Muscle of back (tissue), 13 donors: ENCODE measurements at places on chromosomes 1 and 21. TPM values are rescaled to one million over a fixed set of nuclear protein-coding genes. Genes with fewer than 3 reads are reported as not detected.

DNA sequence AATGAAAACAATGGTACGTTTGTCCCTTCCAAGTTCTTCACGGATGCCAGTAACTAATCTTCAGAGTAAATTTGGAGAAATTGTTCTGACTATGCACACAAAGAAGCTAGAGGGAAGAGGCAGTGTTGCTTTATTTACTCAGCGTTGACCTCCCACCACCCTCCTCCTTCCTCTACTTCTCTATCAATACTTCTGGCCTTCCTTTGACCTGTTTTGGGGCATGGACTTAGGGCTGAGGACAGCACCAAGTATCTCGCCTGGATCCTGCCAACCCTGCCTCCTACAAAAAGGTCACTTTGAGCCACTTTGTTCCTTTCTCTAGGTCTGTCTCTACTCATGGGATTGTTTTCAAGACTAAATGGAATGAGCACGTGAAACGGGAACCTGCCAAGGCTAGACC, 282.6 kb downstream of the DSCAM start:
- DNase-seq = no peak

DNA sequence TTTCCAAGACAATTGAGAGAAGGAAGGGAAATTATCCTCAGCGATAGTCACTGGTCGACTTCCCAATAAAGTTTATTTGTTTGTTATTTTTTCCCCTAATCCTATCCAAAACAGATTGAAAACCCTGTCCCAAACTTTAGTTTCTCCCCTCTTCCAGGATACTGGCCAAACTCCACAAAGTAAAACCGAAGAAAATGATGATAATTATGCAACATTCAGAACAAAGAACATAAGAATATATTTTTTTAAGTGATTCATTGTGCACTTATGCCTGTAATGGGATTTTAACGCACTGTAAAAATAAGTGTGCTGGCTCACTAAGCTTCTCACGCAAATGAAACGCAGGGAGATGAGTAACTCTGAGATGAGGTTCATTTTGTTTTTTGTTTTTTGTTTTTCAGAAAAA, 6.0 kb downstream of the GLIS1 start:
- no peak for DNase-seq

- no peak for DNase-seq
These were observed 126.7 kb downstream of the FOXD2 start for GRCh38 chr1:47564570-47564969.

- no peak for DNase-seq
These were observed 15.7 kb upstream of the TMEM51 start for GRCh38 chr1:15137809-15138208.

DNA sequence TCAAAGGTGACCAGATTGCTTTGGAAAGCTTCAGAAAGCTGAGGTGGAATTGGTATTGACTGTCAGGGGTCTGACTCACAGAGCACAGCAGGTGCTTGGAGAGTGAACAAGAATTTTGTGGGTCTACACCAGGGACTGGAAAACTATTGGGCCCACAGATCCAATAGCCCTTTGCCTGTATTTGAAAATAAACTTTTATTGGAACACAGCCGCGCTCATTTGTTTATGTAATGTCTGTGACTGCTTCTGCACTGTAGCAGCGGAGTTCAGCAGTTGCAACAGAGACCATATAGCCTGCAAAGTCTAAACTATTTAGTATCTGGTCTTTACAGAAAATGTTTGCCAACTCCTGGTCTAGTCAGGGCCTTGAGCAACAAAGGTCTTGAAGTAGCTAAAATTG, 315.6 kb downstream of the NFIA start:
- peak; percentile 59 for DNase-seq

GRCh38 chr1:167066333-167067122, 23.6 kb downstream of the GPA33 start:
- DNase-seq = peak; percentile 83

GRCh38 chr1:215032911-215033526, 49.5 kb upstream of the KCNK2 start:
- DNase-seq = no peak

DNA sequence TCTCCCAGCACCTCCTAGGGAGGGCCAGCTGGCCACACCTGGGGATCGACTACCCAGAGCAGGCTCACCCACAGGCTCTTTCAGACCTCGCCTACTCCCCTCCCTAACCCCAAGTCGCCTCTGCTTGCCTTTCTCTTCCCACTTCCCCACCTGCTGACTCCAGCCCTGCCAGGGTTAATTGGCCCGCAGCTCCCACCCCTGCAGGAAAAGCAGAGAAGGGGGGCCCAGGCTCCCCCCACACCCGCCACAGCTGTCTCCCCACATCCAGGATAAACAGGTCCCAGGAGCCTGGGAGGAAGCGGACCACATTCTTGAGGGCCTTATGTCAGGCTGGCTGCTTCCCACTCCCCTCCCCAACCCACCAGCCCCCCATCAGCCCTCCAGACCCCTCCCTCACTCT, 45.0 kb downstream of the TAS1R2 start:
- no peak for DNase-seq

- no peak for DNase-seq
These were observed 10.6 kb downstream of the GFI1 start for GRCh38 chr1:92476071-92476631.

GRCh38 chr1:89262643-89263042, 10.0 kb downstream of the GBP5 start:
- peak; percentile 31 for DNase-seq

DNA sequence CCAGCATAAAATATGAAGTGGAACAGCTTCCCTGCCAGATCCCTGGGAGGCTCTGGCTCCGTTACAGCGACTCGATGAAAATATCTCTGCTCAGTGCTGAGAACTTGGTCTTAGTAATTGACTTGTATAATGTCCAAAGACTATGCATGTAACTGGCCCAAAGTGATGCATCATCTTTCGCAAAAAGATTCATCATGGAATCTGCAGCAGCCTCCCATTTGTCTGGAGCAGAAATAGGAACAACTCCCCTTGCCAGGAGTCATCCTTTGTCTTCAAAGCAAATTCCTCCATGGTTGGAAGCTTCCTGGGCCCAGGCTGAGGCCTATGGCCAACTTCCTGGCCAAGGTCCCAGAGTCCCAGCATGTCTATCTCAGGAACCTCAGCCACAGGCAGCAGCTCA, 16.9 kb upstream of the SLC6A17 start:
- DNase-seq = no peak

- no peak for DNase-seq
These were observed 436.6 kb upstream of the C1orf87 start for GRCh38 chr1:60510162-60510561.

- DNase-seq = no peak
These were observed 43.2 kb downstream of the ELK4 start for GRCh38 chr1:205588636-205589035.

DNA sequence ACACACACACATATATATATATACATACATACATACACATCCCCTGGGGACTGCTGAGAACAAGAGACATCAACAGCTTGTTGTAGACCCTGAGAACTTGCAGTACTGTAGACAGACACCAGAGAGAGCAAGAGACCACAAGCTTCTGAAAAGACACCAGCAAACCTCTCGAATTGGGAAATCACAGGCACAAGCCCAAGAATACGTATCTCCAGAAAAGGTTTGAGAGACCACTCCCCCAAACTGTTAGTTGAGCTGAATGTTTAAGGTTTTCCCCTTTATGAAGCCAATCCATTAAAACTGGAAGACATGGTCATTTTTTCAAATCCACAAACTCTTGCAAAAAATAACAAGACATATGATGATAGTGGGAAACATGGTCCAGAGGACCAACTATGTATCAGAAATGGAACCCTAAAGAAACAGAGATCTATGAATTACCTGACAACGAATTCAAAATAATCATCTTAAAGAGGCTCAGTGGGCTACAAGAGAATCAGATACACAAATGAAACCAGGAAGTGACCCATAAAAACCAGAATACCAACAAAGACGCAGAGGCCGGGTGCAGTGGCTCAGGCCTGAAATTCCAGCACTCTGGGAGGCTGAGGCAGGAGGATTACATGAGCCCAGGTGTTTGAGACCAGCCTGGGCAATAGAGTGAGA, 45.1 kb downstream of the SLC2A1 start:
- peak; percentile 72 for DNase-seq

- no peak for DNase-seq
These were observed 37.6 kb downstream of the TRIM11 start for GRCh38 chr1:228368801-228369607.

DNA sequence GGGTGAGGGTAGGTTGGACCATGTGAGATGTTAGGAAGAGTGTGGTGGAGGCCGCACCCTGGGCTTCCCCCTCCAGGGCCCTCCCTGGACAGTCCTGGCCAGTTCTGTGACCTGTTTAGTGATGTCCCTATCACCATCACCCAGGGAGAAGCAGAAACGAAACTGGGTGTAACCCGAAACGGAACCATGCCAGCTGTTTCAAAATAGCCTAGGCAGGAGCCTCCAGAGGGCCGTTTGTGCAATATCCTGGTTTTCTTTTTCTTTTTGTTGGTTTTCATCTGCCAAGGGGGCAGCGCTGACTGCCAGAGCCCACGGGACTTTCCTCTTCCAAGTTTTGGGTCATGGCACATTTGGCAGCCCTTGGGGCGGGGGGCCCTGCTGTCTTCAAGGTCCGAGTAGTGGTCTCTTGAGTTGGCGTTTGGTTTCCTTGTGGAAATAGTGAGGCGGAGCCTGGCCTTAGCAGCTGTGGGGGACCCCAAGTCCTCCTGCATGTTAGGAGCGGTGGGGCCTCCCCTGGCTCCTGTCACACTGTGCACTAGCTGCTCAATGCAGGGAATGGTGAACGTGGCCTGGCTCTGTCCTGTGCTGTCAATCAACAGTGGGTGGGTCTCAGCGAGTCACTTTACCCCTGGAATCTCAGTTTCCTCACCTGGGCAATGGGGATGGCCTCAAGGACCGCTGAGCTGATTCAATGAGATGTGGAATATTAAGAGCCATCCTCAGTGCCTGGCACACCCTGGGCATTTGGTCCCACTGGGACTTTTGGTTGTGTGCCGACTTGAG, 90.7 kb downstream of the ARHGEF10L start:
- peak; percentile 60 for DNase-seq

- no peak for DNase-seq
These were observed 54.9 kb downstream of the AK5 start for GRCh38 chr1:77336729-77337128.

- no peak for DNase-seq
These were observed 3.1 kb upstream of the CD2 start for GRCh38 chr1:116751146-116751545.

- DNase-seq = no peak
These were observed 171.8 kb downstream of the FCRL5 start for GRCh38 chr1:157380523-157380922.

GRCh38 chr1:90417126-90417525, 300.0 kb downstream of the BARHL2 start:
- no peak for DNase-seq

GRCh38 chr1:107004421-107004820, 52.1 kb upstream of the PRMT6 start:
- DNase-seq = no peak

DNA sequence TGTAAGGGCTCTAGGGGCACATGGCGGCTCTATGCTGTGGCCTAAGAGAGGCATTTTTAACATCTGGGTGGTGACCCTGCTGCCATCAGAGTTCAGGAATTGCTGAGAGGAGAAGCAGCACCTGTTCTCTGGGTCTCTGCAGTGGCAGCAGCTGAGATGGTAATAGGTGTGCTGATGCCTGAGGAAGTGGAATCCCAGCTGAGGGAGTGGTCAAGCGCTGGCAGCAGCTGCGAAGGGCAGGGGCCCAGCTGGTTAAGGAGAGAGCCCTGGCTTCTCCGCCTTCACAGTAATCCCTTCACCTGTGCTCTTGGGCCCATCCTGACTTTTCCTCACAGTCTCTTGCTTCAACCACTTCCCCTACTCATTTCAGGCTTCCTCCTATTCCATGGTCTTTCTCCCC, 39.8 kb downstream of the GJA5 start:
- DNase-seq = no peak

GRCh38 chr1:96365596-96366390, 355.8 kb upstream of the PTBP2 start:
- no peak for DNase-seq

DNA sequence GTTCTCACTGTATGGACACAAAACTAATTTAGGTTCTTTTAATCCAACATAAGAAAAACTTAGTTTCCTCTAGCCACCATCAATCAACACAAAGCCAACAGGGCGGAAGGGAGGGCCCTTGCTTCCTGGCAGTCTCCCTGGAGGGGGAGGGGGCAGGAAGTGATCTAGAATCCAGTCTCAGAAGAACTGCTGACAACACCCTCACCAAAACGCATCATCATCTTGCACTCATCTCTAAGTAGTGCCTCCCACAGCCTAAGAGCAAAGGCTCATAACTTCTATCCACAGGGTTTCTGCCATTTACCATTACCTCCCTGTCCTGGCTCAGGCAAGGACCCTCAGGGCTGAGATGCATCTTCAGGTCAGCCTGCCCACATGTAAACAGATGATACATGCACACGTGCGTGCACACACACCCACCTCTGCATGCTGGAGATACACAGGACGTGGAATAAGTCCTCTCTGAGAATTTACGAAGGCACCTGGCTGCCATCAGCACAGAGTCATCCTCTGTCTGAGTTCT, 20.5 kb downstream of the HIVEP3 start:
- peak; percentile 67 for DNase-seq

DNA sequence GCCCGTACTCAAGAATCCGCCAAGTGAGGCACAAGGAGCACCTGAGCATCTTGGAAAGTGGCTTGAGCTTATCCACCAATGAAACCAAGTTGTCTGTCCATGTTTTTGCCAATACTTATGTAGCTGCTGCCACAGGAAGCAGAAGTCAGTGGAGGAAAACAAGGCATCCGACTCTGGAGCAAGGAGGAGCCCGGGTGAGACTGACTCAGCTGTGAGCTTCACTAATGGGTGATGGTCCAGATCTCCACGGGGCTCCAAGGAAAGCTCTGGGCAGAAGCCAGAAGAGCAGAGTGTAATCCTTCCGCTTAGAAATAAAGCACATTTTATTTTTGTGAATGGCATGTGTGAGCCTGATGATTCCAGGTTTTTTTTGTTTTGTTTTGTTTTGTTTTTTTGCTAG, 12.3 kb upstream of the SSR2 start:
- DNase-seq = no peak

The SHISA4 gene
- polyA plus RNA-seq = 31.9 TPM

The FDPS gene
- 116 TPM for polyA plus RNA-seq

The NEXN gene
- 373 TPM for polyA plus RNA-seq

The LCK gene
- 0.87 TPM for polyA plus RNA-seq

The CLEC20A gene
- not detected for polyA plus RNA-seq

The GUCA2A gene
- not detected for polyA plus RNA-seq

The OR2M3 gene
- not detected for polyA plus RNA-seq

The DIRAS3 gene
- polyA plus RNA-seq = 4.9 TPM

The CDK18 gene
- polyA plus RNA-seq = 5.7 TPM

The UTS2 gene
- not detected for polyA plus RNA-seq

The FNDC10 gene
- polyA plus RNA-seq = 2.4 TPM

The MYCBP gene
- 20.8 TPM for polyA plus RNA-seq

The LMX1A gene
- polyA plus RNA-seq = 2.1 TPM

The TLCD4 gene
- polyA plus RNA-seq = 10.6 TPM
